ENCODE measurements at places on chromosomes 1 and 21. TPM values are rescaled to one million over a fixed set of nuclear protein-coding genes. Genes with fewer than 3 reads are reported as not detected.
A peak's percentile ranks its signal among the peaks of the same experiment; 100 is the strongest.

GRCh38 chr1:111826278-111826677 lies 70.6 kb downstream of the DDX20 start:
- DNase-seq = no peak

DNA sequence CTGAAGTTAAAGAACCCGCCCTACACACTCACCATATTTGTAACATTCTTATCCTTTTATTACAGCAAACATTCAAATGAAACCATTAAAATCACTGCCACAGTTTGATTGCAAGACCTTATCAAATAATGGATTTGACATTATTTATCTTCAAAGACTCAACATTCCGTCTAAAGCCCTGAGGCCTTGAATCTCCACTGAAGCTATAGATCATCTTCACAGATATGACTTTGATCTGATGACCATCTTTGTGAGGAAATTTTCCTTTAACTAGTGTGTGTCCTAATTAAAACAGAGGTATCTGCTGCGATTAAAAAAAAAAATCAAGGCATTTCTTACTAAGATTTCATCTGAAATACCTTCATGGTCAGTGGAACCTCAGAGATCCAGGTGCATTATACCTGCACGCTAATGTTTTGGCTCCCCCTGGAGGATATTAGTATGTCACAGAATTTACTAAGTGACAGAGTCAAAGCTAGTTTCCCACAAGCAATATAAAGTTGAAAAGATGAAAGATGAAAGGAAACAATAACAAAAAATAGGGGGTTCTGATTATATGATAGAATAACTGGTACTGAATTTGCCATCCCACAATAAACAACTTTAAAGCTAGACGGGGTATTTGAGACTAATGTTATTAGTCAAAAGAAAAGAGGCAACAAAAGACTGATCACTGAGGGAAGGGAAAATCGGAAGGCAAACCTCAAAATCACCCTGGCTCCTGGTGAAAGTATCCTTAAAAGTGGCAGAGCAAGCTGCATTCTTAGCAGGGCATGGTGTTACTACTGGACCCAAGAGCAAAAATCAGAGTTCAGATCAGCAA lies 923.4 kb downstream of the NCAM2 start:
- peak; percentile 5 for DNase-seq

GRCh38 chr1:33321178-33321577 lies 280 bp upstream of the A3GALT2 start:
- no peak for DNase-seq

DNA sequence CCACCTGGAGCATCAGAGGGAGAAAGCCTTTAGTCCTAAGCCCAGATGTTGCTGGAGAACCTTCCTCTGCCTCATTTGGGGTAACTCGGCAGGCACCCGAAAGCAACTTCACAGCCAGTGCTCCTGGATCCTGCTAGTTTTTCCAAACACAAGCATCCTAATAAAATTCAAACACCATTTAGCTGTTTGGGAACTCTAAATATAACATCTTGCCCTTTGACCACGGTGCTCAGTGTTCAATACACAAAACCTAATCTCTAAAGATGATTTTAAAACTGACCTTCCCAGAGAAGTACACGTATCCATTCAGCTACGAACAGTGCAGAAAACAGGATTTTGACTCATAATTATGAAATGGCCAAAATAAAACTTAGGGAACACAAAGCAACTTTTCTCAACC lies 40.3 kb downstream of the PROX1 start:
- no peak for DNase-seq

DNA sequence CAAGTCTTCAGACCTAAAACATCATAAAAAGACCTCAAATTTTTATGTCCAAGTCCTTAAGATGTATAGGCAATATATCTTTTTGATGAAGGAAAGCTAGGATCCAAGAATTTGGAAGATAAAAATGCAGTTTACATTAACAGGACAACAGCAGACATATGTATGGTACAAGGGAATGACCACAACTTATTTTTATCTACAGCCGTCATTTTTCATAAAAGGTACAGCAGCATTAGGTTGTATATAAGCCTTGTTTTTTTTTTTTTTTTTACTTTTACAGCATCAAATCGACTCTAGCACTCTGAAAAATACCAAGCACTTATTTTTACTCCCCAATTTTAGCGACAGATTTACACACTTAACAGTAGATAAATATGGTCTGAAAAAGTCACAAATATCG lies 1.3 kb downstream of the SRSF10 start:
- DNase-seq = no peak

DNA sequence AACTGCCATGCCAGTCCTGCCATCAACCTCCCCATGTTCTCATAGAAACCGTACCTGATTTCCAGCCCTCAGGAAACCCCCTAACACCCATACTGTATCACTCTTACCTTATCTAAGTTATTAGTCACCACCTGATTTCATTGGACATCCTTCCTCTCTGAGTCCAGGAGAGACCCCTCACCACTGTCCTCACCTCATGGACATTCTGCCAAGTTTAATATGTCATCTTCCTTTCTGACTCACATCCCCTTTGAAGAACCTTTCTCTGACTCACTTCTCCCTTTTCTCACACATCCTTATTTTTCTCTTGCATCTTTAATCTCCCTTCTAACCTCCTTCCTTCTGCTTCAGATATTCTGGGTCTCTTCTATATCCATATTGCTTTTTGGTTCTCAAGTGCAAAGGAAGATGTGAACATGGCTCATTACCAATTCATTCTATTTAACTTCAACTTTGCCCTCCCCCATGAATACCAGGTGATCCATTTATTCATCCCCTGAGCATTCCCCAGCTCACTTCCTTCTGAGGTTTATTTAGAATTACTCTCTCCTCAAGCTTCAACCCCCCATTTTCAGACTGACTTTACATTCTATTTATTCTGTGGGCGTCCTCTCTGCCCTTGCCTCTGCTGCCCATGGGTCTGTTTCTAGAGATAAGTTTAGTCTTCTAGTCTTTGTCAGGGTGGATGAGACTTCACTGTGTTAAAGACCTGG lies 206.8 kb upstream of the ESRRG start:
- no peak for DNase-seq

- no peak for DNase-seq
Measured at GRCh38 chr1:1161683-1162079, 12.0 kb upstream of the TTLL10 start.

DNA sequence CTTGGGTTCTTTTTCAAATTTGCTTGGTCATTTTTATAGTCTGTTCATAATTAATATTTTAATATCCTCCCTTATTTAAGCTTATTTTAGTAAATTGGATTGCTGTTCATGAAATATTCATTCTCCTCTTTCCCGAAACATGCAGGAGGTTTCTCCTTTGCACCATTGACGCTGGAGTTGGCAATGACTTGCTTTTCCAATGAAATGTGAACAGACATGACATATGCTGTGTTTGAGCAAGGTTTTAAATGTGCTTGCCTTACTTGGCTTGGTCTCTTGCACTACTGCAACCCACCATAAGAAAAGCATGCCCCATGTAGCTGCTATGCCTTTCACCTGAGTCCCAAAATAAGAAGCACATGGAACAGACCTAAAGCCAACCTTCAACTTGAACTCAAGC lies 498.0 kb upstream of the NFIA start:
- DNase-seq = no peak

OPTC gene
- not detected for total RNA-seq

PTPRC gene
- total RNA-seq = 264 TPM

FAM72C gene
- 44.9 TPM for total RNA-seq

HTR6 gene
- total RNA-seq = not detected

PPFIA4 gene
- 2.7 TPM for total RNA-seq

Measured in OCI-LY7 (cell line).